ENCODE measurements at places on chromosomes 11 and 22.

DNA sequence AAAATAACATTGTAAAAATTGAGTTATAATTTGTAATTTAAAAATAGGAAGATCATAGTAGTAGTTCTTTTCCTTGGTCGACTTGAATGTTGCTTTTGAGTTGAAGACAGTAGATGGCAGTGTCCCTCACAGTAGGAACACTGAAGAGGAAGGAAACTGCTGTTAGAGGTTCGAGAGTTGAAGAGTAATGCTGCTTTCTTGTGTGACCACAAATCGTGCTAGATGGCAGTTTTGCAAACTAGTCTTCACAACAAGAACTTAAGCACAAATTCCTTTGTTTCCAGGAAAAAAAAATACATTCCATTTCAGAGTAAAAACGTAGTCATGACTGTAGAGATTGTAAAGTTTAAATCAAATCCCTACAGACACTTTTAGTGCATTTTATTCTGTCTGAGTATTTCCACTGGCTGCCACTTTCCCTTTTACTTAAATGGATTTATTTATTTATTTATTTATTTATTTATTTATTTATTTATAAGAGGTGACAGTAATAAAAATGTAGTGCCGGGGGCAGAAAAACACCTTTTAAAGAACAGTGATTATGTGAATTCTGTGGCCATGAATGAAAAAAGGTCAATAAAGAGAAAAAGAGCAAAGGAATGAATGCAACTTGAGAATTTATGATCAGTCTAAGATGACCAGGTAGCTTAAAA lies 54.6 kb downstream of the SPECC1L start:
- DNase-seq: peak; percentile 44

DNA sequence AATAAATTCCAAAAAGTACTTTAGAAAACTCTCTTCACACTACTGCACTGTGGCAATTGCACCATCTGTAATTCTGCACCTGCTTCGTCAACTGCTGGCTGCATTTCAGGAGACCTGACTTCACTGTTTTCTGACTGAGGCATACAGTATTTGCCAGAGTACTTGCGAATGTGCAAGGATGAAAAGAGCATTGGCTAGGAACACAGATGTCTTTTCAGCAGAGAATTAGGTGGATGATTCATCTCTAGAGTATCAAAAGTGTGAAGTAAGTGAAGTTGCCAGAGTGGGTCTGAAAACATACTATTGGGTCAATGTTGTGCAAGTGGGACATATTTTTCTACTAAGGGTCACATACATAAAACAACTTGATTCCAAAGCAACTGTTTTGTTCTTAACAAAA lies 427.5 kb upstream of the CCDC90B start:
- no peak for DNase-seq

GRCh38 chr22:45861259-45861658 lies 115.7 kb downstream of the WNT7B start:
- DNase-seq: no peak

GRCh38 chr11:69562816-69563215 lies 78.1 kb upstream of the CCND1 start:
- DNase-seq: no peak

GRCh38 chr11:114310095-114310494 lies 13.9 kb downstream of the NNMT start:
- no peak for DNase-seq

- DNase-seq: no peak
Measured at GRCh38 chr22:29787371-29787980, 20.3 kb downstream of the UQCR10 start.

DNA sequence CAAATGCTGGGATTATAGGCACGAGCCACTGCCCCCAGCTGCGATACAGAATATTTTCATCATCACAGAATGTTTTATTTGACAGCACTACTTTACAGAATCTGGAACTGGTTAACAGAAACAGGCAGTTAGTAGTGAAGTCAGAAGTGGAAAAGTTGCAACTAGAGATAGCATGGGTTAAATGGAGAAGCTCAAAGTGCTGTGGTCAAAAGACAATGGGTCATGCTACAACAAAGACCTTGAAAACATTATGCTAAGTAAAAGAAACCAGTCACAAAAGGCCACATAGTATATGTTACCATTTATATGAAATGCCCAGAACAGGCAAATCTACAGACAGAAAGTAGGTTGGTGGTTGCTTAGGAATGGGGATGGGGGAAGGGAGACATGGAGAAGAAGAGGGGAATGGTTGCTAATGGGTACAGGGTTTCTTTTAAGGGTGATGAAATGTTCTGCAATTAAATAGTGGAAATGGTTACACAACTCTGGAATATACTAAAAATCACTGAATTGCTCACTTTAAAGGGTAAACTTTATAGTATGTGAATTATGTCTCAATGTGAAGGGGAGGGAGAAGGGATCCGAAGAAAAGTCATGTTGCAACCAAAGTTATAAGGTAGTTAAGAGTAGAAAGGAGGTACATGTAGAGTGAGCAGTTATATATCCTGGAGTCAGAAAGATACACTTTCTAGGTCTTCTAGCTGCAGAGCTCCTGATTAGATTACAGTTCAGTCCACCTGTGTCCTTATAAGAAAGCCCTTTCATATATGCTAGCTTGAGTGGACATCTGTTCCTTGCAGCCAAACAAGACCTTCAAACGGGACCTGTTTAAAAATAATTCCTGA lies 46.3 kb upstream of the RAPSN start:
- no peak for DNase-seq

GRCh38 chr22:42642806-42643633 lies 2.6 kb upstream of the ATP5MGL start:
- DNase-seq: no peak
